B cell (primary cell): ENCODE measurements at places on chromosomes 1 and 21. TPM values are rescaled to one million over a fixed set of nuclear protein-coding genes. Genes with fewer than 3 reads are reported as not detected.

LCE1B gene
- polyA plus RNA-seq = not detected in 2 replicates

CATSPERE gene
- 0.82 and 1.2 TPM in 2 replicates for polyA plus RNA-seq

GUK1 gene
- 356 and 499 TPM in 2 replicates for polyA plus RNA-seq

TMIGD3 gene
- 0.19 TPM in 1 of 2 replicates, not detected in the other for polyA plus RNA-seq

RGS18 gene
- polyA plus RNA-seq = 0.09 and 0.71 TPM in 2 replicates

KRTAP22-1 gene
- polyA plus RNA-seq = not detected in 2 replicates

PKLR gene
- polyA plus RNA-seq = not detected in 2 replicates

ARHGEF10L gene
- 2.0 and 2.5 TPM in 2 replicates for polyA plus RNA-seq

CFHR2 gene
- not detected in 2 replicates for polyA plus RNA-seq

GJA8 gene
- polyA plus RNA-seq = not detected in 2 replicates

CRP gene
- polyA plus RNA-seq = not detected in 2 replicates

SPRR1B gene
- not detected in 2 replicates for polyA plus RNA-seq

ATP5IF1 gene
- 128 and 255 TPM in 2 replicates for polyA plus RNA-seq

FBXO44 gene
- polyA plus RNA-seq = 88.8 and 101 TPM in 2 replicates

MYOG gene
- polyA plus RNA-seq = not detected in 2 replicates

FAM78B gene
- 0.12 and 0.22 TPM in 2 replicates for polyA plus RNA-seq

CD101 gene
- 0.19 and 0.46 TPM in 2 replicates for polyA plus RNA-seq

ZMYND12 gene
- 0.34 and 0.65 TPM in 2 replicates for polyA plus RNA-seq

PRUNE1 gene
- 13.3 and 15.9 TPM in 2 replicates for polyA plus RNA-seq

NEXN gene
- 0.07 and 0.09 TPM in 2 replicates for polyA plus RNA-seq

STYXL2 gene
- polyA plus RNA-seq = not detected in 2 replicates

S1PR1 gene
- 44.5 and 48.4 TPM in 2 replicates for polyA plus RNA-seq

AMPD1 gene
- polyA plus RNA-seq = 0.04 and 0.18 TPM in 2 replicates

NTMT2 gene
- not detected in 2 replicates for polyA plus RNA-seq

CD2 gene
- 0.52 and 2.0 TPM in 2 replicates for polyA plus RNA-seq

MIXL1 gene
- 0.49 and 0.84 TPM in 2 replicates for polyA plus RNA-seq

C21orf58 gene
- polyA plus RNA-seq = 5.0 and 6.3 TPM in 2 replicates

PRR9 gene
- not detected in 2 replicates for polyA plus RNA-seq

MARK1 gene
- 0.16 and 0.52 TPM in 2 replicates for polyA plus RNA-seq

COL6A1 gene
- 0.39 and 2.6 TPM in 2 replicates for polyA plus RNA-seq

GLIS1 gene
- polyA plus RNA-seq = not detected in 2 replicates

BTG2 gene
- polyA plus RNA-seq = 300 and 778 TPM in 2 replicates

ALDH9A1 gene
- polyA plus RNA-seq = 22.6 and 23.5 TPM in 2 replicates

GNAT2 gene
- polyA plus RNA-seq = not detected in 2 replicates

FHAD1 gene
- 0.03 TPM in 1 of 2 replicates, not detected in the other for polyA plus RNA-seq

CLIC6 gene
- polyA plus RNA-seq = 0.01 TPM in 1 of 2 replicates, not detected in the other

FCRL4 gene
- polyA plus RNA-seq = 0.03 and 0.09 TPM in 2 replicates

LRRC38 gene
- polyA plus RNA-seq = not detected in 2 replicates

AMY2A gene
- polyA plus RNA-seq = not detected in 2 replicates

RGS7 gene
- 0.92 and 1.8 TPM in 2 replicates for polyA plus RNA-seq

LHX4 gene
- not detected in 2 replicates for polyA plus RNA-seq

PDPN gene
- not detected in 2 replicates for polyA plus RNA-seq

WLS gene
- 0.49 TPM in 1 of 2 replicates, not detected in the other for polyA plus RNA-seq

MCOLN3 gene
- polyA plus RNA-seq = 0.04 TPM in 1 of 2 replicates, not detected in the other

TMEM201 gene
- 6.5 and 6.6 TPM in 2 replicates for polyA plus RNA-seq

C1orf210 gene
- not detected in 2 replicates for polyA plus RNA-seq

TNFRSF4 gene
- polyA plus RNA-seq = 0.63 and 1.9 TPM in 2 replicates

KCNQ4 gene
- 0.16 and 0.35 TPM in 2 replicates for polyA plus RNA-seq

PPM1J gene
- polyA plus RNA-seq = 7.5 and 9.8 TPM in 2 replicates

SPRR1A gene
- polyA plus RNA-seq = not detected in 2 replicates
